Activated CD4-positive, alpha-beta memory T cell treated with anti-CD3 and anti-CD28 coated beads, Interleukin-2, amount 10 ng/mL, durations not matched to agents 7 days and 5 days (primary cell): ENCODE measurements at places on chromosomes 2 and 18. TPM values are rescaled to one million over a fixed set of nuclear protein-coding genes. Genes with fewer than 3 reads are reported as not detected.

The ITPRID2 gene
- total RNA-seq: 53.0 TPM

DNA sequence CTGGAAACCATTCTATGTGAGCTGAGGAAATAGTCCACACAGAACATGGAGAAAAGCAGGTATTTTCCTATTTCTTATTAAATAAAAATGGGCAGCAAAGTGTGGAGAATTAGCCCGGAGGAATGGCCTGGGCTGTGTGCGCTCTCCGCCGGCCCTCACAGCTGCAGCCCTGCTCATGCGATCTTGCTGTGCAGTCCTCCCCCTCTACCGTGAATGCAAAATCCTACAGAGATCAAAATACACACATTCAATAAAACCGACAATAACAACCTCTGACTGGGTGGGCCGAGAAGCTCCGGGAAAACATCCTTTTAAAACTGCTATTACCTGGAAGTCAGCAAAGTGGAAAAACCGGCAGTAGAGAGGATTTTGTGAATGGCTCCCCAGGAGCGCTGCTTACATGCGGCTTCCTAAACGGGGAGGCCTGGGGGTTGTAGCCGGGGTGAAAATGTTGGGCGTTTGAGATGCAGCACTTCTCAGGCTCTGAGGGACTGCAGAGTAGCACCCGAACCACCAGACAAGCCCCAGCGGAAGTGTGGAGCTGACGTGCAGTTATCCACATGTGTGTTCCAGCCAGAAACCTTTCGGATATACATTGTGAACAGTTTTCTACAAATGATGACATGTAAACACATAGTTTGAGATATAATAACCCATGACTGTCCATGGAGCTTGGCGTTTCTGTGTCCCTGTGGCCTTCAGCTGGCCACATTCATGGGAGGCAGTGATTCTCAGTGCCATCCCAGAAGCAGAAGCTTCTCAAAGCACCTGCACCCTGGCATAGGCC lies 94.2 kb upstream of the ALKAL2 start:
- H3K27me3 ChIP-seq: peaks cover 18% of the 10 kb centered on the region
- no peaks in the 10 kb centered on the region for H3K36me3 ChIP-seq
- no peak overlapping the region for H3K4me3 ChIP-seq
- no peak for DNase-seq

GRCh38 chr18:46226461-46226860 lies 122.3 kb downstream of the HAUS1 start:
- H3K27ac ChIP-seq: no peak overlapping the region
- DNase-seq: no peak
- no peak overlapping the region for H3K4me3 ChIP-seq
- no peaks in the 10 kb centered on the region for H3K27me3 ChIP-seq
- peaks cover 58% of the 10 kb centered on the region for H3K4me1 ChIP-seq

The DSC1 gene
- total RNA-seq: not detected

DNA sequence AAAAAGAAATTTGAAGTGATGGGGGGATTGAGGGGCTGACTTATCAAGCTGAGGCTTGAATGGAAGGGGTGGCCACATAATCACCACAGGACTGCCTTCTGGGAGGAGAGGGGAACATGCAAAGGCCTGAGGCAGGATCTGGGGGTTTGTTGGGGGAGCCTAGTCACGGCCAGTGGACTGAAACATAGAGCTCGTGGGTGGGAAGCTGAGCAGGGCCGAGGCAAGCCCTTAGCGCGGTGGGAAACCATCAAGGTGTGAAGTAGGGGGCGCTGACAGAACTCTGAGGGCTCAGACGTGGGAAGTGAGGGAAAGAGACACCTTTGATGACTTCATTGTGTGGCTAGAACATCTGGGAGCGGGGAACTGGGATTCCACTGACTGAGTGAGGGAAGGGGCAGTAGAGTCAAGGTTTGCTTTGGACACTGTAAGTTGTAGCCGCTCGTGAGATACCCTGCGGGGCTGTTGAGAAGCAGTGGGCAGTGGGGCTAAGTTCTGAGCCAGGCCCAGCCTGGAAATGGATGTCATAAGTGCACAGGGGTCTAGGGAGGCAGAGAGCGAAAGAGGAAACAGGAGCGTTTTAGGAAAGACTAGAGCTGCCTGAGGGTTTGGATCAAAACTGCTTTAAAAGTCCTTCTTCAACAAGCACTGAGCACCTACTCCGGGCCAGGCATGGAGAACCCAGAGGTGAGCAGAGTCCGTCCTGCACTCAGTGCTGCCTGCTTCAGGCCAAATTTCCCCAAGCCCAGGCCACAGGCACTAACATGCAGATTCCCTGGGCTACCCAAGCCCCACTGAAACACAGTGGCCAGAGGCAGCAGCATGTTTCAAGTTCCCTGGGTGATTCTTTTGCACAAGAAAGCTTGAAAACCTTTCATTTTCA lies 686 bp upstream of the SNORC start:
- H3K27ac ChIP-seq: no peak overlapping the region
- H3K4me1 ChIP-seq: no peaks in the 10 kb centered on the region
- DNase-seq: no peak
- no peaks in the 10 kb centered on the region for H3K36me3 ChIP-seq
- H3K27me3 ChIP-seq: no peaks in the 10 kb centered on the region

DNA sequence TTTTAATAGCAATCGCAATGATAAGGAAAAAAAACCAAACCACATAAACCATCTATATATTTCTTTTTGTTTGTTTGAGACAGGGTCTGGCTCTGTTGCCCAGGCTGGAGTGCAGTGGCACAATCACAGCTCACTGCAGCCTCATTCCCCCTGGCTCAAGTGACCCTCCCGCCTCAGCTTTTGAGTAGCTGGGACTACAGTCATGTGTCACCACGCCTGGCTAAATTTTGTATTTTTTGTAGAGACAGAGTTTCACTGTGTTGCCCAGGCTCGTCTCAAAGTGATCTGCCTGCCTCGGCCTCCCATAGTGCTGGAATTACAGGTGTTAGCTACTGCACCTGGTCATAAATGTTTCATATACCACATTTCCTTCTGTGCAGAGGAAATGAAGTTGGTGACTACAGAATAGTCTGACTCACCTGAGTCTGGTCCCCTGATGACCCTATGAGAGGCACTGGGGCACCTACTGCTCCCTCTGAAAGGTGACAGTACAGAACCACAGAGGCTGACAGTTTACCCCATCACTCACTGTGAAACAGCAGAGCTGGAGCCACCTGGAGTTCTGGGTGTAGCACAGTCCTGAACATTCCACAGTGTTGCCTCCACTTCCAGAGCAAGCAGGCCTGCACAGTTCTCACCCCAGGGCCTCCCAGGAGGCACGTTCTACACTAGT lies 183.7 kb upstream of the PXDN start:
- H3K4me1 ChIP-seq: no peaks in the 10 kb centered on the region
- H3K27ac ChIP-seq: no peak overlapping the region
- DNase-seq: no peak
- no peak overlapping the region for H3K4me3 ChIP-seq

DNA sequence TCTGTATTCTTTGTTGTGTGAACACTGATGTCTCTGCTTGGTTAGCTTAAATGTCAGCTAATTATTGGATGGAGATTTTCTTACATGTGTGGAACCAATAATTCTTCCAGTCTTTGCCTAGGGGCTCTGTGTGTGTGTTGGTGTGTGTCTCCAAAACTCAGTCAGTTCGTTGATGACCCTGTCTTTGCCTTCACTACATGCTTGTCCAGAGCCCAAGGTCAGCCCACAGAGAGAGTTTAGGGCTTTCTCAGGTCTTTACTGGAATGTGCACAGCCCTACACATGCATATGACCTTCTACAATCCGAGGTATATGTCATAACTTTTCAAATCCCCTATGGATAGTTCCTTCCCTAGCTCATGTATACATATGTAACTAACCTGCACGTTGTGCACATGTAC lies 74.1 kb upstream of the LDAH start:
- H3K27me3 ChIP-seq: peaks cover 33% of the 10 kb centered on the region
- no peaks in the 10 kb centered on the region for H3K36me3 ChIP-seq
- no peak overlapping the region for H3K4me3 ChIP-seq
- no peaks in the 10 kb centered on the region for H3K4me1 ChIP-seq
- H3K27ac ChIP-seq: no peak overlapping the region

The RGPD3 gene
- 0.20 TPM for total RNA-seq

The FER1L5 gene
- total RNA-seq: not detected

The TEX44 gene
- total RNA-seq: not detected

DNA sequence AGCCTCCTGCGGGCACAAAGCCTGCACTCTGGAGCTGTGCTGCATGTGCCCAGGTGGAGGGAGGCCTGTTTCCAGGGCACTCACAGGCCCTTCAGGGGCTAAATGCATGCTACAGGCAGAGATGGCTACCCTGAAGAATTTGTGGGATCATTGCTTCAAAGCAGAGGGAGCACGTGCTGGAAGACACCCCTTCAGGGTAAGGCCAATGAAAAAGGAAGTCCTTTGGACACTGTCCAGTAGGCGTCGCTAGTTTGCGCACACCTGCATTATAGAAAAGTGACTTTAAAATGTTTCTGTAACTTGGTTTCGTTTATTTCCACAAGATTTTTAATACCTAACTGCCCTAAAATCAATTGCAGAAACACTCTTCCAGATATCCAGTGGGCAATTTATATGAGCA lies 325.3 kb downstream of the ZNF516 start:
- no peak overlapping the region for H3K4me3 ChIP-seq
- no peaks in the 10 kb centered on the region for H3K27me3 ChIP-seq
- no peaks in the 10 kb centered on the region for H3K4me1 ChIP-seq
- no peak overlapping the region for H3K27ac ChIP-seq

GRCh38 chr2:53098696-53099078 lies 668.9 kb upstream of the CHAC2 start:
- no peaks in the 10 kb centered on the region for H3K27me3 ChIP-seq
- no peak overlapping the region for H3K4me3 ChIP-seq
- no peaks in the 10 kb centered on the region for H3K36me3 ChIP-seq
- no peak overlapping the region for H3K27ac ChIP-seq

GRCh38 chr18:4734903-4735302 lies 279.8 kb upstream of the DLGAP1 start:
- H3K27me3 ChIP-seq: no peaks in the 10 kb centered on the region
- H3K27ac ChIP-seq: no peak overlapping the region
- H3K36me3 ChIP-seq: no peaks in the 10 kb centered on the region
- no peaks in the 10 kb centered on the region for H3K4me1 ChIP-seq

DNA sequence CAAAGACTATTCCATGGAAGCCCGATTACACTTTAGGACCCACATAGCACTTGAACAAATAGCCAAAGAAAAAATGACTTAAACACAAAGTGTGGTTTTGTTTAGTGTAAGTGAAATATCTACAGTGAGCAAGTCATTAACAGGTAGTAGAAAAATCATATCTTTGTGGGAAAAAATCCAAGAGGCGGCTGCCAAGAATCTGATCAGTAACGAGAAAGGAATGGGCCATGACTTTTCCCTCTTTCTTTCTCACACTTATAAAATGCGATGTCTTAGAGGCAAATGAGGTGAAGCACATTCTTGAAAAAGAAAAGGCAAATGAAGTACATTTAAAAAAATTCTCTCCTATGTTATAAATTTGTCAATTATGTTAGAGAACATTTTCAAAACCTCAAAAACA lies 12.9 kb upstream of the GEMIN6 start:
- no peaks in the 10 kb centered on the region for H3K27me3 ChIP-seq
- no peaks in the 10 kb centered on the region for H3K36me3 ChIP-seq
- H3K27ac ChIP-seq: no peak overlapping the region
- no peak overlapping the region for H3K4me3 ChIP-seq
- DNase-seq: no peak

- no peak overlapping the region for H3K4me3 ChIP-seq
- H3K27ac ChIP-seq: no peak overlapping the region
- H3K36me3 ChIP-seq: peaks cover 50% of the 10 kb centered on the region
- DNase-seq: no peak
- H3K27me3 ChIP-seq: no peaks in the 10 kb centered on the region
Measured at GRCh38 chr2:233470839-233471238, 95.7 kb downstream of the USP40 start.

DNA sequence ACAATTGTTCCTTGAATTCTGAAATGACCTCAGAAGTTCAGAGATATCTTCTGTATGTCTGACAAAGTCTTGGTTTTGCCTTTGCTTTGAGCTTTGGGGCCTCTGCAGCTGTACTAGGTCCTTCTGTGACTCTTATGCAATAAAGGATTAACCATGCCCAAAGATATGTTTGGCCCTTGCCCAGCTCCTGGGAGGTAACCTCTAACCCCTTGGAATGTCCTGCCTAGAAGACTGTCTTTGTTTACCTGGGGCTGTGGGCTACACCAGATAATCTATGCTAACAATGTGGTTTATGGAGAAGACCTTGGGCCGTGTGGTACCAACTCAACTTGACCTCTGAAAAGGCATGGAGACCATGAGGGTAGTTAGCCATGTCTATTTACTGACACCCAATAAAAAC lies 140.9 kb upstream of the CAPN13 start:
- no peaks in the 10 kb centered on the region for H3K36me3 ChIP-seq
- H3K27me3 ChIP-seq: no peaks in the 10 kb centered on the region
- no peak overlapping the region for H3K4me3 ChIP-seq
- no peak for DNase-seq
- H3K27ac ChIP-seq: no peak overlapping the region

The HOXD8 gene
- not detected for total RNA-seq

The MEIS1 gene
- total RNA-seq: not detected

The RAB31 gene
- total RNA-seq: 3.5 TPM

DNA sequence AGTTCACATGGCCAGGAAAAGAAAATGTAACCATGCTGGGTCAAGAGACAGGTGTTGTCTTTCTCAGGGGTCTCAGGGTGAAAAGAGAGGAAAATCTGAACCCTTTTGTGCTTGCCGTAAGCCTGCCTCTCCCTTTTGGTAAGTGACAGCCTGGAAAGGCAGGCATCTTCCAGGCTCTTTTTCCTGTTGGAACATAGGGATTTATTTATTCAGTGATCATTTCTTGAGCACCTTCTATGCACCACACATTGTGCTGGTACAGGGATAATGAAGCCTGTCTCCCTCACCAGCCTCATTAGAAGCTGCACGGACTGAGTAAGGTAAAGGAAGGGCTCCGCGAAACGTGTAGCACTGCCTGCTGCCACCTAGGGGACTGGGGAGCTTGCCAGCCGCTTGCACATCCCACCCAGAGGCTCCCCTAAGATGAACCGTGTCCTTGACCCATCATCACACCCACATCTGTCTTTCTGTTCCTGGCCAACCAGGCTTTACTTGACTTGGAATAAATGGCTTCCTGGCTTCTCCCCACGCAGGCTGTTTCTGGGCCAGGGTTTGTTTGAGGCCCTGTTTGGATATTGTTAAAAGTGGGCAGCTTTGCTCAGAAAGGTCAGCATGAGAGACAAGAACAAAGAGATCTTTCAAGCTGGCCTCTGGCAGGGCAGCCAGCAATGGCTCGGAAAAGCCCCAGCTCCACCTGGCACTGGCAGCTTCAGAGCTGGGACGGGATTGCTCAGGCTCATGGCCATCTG lies 73.3 kb upstream of the MCFD2 start:
- H3K27ac ChIP-seq: no peak overlapping the region
- peaks cover 36% of the 10 kb centered on the region for H3K4me1 ChIP-seq
- no peaks in the 10 kb centered on the region for H3K27me3 ChIP-seq
- H3K36me3 ChIP-seq: peaks cover 26% of the 10 kb centered on the region

The EFEMP1 gene
- total RNA-seq: not detected

The DPYSL5 gene
- total RNA-seq: not detected

The ACSL3 gene
- total RNA-seq: 49.5 TPM

The IFIH1 gene
- total RNA-seq: 63.9 TPM

GRCh38 chr2:236256366-236256985 lies 7.7 kb downstream of the ASB18 start:
- H3K4me1 ChIP-seq: no peaks in the 10 kb centered on the region
- no peak overlapping the region for H3K4me3 ChIP-seq
- no peaks in the 10 kb centered on the region for H3K36me3 ChIP-seq
- no peak overlapping the region for H3K27ac ChIP-seq

- no peak overlapping the region for H3K4me3 ChIP-seq
- no peak for DNase-seq
- peaks cover 8% of the 10 kb centered on the region for H3K27me3 ChIP-seq
- no peak overlapping the region for H3K27ac ChIP-seq
- H3K4me1 ChIP-seq: no peaks in the 10 kb centered on the region
Measured at GRCh38 chr2:15074319-15074718, 441.8 kb downstream of the LRATD1 start.

The CNTNAP5 gene
- not detected for total RNA-seq
